ENCODE measurements at places on chromosomes 2 and 18. TPM values are rescaled to one million over a fixed set of nuclear protein-coding genes. Genes with fewer than 3 reads are reported as not detected.

- no peak for DNase-seq
Observed at GRCh38 chr2:25410370-25410769, 68.6 kb upstream of the DNMT3A start.

DNA sequence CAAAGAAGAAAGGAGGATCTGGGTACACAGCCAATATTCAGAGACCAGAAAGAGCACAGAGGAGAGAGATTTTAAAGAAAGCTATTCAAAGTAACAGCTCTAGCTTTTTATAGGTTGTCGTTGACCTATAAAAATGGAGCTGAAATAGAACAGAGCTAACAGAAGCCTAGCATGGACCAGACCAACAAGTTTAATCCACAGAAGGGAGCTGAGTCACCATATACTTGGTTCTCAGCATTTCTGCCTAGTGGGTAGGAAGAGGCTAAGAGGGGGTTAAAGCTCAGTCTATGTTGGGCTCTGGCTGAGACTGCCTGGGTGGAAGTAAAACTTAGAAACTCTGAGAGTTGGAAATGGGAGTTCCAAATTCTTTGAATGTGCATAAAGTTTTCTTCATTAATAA, 678.0 kb upstream of the CDH2 start:
- peak; percentile 13 for DNase-seq

- no peak for DNase-seq
Observed at GRCh38 chr2:8281234-8281633, 400.6 kb upstream of the ID2 start.

- no peak for DNase-seq
Observed at GRCh38 chr2:41771710-41772109, 276.1 kb upstream of the PKDCC start.

GRCh38 chr2:88919087-88919738, 227.7 kb downstream of the RPIA start:
- DNase-seq, result peak; percentile 32

GRCh38 chr2:78779761-78780160, 245.7 kb upstream of the REG3G start:
- DNase-seq, result no peak

DNA sequence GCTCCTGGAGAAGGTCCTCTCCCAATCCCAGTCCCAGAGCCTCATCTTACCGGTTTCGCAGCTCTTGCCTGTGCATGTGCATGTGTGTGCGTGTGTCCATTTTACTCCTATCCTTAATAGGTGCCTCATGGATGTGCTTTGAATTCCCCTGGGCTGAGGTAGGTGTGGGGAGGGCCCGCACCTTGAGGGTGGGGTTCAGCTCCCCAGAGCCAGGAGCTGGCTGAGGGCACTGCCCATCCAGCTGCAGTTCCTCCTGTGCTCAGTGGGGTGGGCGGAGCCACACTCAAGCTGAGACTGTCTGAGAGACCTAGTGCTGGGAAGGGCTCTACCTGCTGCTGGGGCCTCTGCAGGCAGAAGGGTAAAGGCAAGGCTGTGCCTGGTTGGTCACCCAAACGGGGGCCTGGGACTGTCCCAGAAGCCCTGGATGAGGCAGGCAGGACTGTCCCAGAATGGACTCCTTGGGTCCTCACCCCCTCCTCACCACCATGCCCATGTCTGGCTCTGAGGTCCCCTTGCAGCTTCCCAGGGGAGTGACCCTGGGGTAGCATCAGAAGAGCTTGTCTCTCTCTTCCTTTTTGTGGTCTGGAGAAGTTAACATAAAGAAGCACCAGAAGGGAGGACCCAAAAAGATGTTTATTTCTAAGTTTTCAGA, 8.9 kb downstream of the GDF7 start:
- no peak for DNase-seq

GRCh38 chr2:148928395-148928794, 53.4 kb downstream of the KIF5C start:
- no peak for DNase-seq

GRCh38 chr2:16644221-16644925, 21.3 kb downstream of the CYRIA start:
- DNase-seq, result peak; percentile 29

DNA sequence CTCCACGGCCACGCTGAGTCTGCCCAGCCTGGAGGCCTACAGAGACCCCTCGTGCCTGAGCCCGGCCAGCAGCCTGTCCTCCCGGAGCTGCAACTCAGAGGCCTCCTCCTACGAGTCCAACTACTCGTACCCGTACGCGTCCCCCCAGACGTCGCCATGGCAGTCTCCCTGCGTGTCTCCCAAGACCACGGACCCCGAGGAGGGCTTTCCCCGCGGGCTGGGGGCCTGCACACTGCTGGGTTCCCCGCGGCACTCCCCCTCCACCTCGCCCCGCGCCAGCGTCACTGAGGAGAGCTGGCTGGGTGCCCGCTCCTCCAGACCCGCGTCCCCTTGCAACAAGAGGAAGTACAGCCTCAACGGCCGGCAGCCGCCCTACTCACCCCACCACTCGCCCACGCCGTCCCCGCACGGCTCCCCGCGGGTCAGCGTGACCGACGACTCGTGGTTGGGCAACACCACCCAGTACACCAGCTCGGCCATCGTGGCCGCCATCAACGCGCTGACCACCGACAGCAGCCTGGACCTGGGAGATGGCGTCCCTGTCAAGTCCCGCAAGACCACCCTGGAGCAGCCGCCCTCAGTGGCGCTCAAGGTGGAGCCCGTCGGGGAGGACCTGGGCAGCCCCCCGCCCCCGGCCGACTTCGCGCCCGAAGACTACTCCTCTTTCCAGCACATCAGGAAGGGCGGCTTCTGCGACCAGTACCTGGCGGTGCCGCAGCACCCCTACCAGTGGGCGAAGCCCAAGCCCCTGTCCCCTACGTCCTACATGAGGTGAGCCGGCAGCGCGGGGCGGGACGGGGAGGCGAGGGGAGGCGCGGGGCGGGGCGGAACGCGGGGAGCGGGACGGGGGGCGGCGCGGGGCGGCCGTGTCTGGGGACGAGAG, 15.2 kb downstream of the NFATC1 start:
- DNase-seq, result no peak

MAPK4 gene
- total RNA-seq, result 0.17 TPM

ALPP gene
- total RNA-seq, result 0.03 TPM

CD207 gene
- total RNA-seq, result not detected
